Placental pericyte (primary cell): ENCODE measurements at places on chromosomes 1 and 21. TPM values are rescaled to one million over a fixed set of nuclear protein-coding genes. Genes with fewer than 3 reads are reported as not detected.

The PCAT6 gene
- total RNA-seq, result 0.86 TPM in 1 of 2 replicates, not detected in the other

The CAPN9 gene
- not detected in 2 replicates for total RNA-seq

The TMED5 gene
- total RNA-seq, result 84.9 and 152 TPM in 2 replicates

The MEGF6 gene
- 1.1 and 2.4 TPM in 2 replicates for total RNA-seq

The MIXL1 gene
- total RNA-seq, result 0.44 TPM in 1 of 2 replicates, not detected in the other

The CATSPERE gene
- total RNA-seq, result 0.66 and 1.3 TPM in 2 replicates

The ECM1 gene
- 16.2 and 34.5 TPM in 2 replicates for total RNA-seq

The PADI3 gene
- total RNA-seq, result under 0.01 and 0.14 TPM in 2 replicates

The PRAMEF12 gene
- total RNA-seq, result not detected in 2 replicates

The CCDC27 gene
- not detected in 2 replicates for total RNA-seq

The ARHGEF16 gene
- 0.44 and 0.57 TPM in 2 replicates for total RNA-seq

The REN gene
- 0.29 and 0.66 TPM in 2 replicates for total RNA-seq

The MX2 gene
- total RNA-seq, result 2.0 TPM in 2 replicates

The ADGRL2 gene
- 10.7 and 23.3 TPM in 2 replicates for total RNA-seq

The TNFRSF4 gene
- not detected in 2 replicates for total RNA-seq

The ANKRD34A gene
- total RNA-seq, result 0.44 and 3.1 TPM in 2 replicates

The SMPDL3B gene
- total RNA-seq, result 0.22 TPM in 1 of 2 replicates, not detected in the other

The FMO3 gene
- total RNA-seq, result not detected in 2 replicates

The VAMP3 gene
- total RNA-seq, result 84.5 and 130 TPM in 2 replicates

The KIF17 gene
- total RNA-seq, result 1.6 and 2.6 TPM in 2 replicates

The C1orf210 gene
- not detected in 2 replicates for total RNA-seq

The TAL1 gene
- under 0.01 TPM in 1 of 2 replicates, not detected in the other for total RNA-seq

The AGO1 gene
- 18.8 and 37.8 TPM in 2 replicates for total RNA-seq

The SETSIP gene
- not detected in 2 replicates for total RNA-seq

The AUNIP gene
- total RNA-seq, result 0.22 and 6.6 TPM in 2 replicates

The FLG2 gene
- total RNA-seq, result not detected in 2 replicates

The SHC1 gene
- 325 and 447 TPM in 2 replicates for total RNA-seq

The C1orf87 gene
- not detected in 2 replicates for total RNA-seq

The AIM2 gene
- 0.43 and 0.44 TPM in 2 replicates for total RNA-seq

The TTC3 gene
- 207 and 211 TPM in 2 replicates for total RNA-seq

The NECTIN4 gene
- total RNA-seq, result 1.1 and 2.6 TPM in 2 replicates
